ENCODE measurements at places on chromosomes 6 and 20.

DNA sequence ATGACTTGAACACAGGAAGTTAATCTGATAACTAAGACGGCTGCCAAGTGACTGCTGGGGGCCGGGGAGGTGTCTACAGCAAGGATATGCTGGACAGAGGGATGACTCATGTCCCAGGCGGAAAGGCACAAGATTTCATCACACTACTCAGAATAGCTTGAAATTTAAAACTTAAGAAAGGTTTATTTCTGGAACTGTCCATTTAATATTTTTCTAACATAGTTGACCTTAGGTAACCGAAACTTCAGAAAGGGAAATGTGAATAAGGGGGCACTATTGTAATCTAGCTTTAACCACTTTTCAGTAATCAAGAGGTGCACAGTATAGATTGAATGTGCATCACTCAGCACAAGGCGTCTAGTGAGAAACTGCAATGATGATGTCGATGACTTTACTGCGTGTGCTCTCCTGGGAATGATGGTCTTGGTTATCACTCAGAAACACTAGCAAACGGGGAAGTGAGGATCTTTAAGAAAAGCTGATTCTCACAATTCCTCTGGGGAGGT, 171.5 kb downstream of the QKI start:
- DNase-seq = no peak

DNA sequence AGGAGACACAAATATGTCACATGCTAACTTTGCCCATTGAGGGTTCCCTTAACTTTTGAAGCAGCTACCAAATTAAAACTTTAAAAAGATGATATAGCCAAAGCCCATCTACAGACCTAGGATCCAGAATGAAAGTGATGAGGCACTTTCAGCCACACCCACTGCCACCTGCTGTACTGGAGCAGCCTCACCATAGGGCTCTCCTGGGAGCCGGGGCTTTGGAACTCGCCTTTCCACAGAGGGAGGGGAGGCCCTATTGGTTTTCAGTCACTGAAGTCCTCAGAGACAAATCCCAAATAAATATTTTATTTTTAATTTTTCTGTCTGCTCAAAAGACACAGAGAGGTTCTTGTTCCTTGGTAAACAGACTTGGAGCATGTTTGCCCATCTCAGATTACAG, 238.1 kb upstream of the TAB2 start:
- DNase-seq = no peak

DNA sequence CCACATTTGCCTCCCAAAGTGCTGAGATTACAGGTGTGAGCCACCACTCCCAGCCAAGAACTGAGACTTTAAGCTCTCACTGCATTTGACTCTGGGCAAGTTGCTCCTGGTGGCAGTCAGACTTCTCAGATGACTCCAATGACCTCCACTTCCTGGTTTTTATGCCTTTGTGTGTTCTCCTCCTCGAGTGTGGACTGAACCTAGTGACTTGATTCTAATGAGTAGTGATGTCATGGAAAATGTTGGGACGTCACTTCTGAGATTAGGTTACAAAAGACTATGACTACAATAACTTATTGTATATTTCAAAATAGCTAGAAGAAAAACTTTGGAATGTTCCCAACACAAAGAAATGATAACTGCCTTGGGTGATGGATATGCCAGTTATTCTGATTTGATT, 12.0 kb downstream of the SPINT3 start:
- no peak for DNase-seq

GRCh38 chr6:24640166-24640565, 5.8 kb downstream of the KIAA0319 start:
- DNase-seq = no peak

- DNase-seq = no peak
Observed at GRCh38 chr20:50806126-50806768, 11.4 kb downstream of the BCAS4 start.

- no peak for DNase-seq
Observed at GRCh38 chr6:79724816-79725215, 93.7 kb downstream of the SH3BGRL2 start.

- no peak for DNase-seq
Observed at GRCh38 chr20:31739550-31739977, 474 bp downstream of the TPX2 start.

DNA sequence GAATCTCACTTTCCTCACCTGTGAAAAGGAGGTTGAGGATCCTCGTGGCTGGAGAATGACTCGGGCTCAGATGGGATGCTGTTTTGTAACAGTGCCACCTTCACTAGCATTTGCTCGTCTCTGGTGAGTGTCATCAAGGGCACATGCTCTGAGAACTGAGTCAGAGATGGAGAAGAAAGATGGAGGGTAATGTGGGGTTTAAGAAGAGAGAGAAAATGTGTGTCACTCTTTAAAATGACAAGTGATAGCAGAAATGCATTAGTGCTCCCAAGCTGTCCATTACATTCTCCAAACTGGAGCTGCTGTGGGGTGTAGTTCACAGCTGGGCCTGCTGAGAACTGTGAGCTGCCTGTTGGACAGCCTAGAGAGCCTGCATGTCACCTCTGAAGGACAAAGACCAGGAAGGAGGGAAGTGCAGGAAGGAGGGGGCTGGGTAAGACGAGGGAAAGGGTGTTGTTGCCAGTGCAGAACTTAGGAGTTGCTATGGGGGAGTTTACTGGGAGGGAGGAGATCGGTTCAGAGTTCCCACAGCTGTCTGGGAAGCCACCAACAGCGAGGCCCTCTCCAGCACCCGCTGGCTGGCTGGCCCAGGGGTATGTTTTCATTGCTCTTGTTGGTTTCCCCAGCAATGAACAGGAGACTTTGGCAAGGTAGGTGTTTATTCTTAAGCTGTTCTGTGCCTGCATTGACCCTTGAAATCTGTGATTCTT, 19.8 kb downstream of the GMPR start:
- DNase-seq = no peak
